ENCODE measurements at places on chromosomes 3 and 15. TPM values are rescaled to one million over a fixed set of nuclear protein-coding genes. Genes with fewer than 3 reads are reported as not detected.
A peak's percentile ranks its signal among the peaks of the same experiment; 100 is the strongest.

GRCh38 chr3:194806991-194807630, 121.4 kb downstream of the FAM43A start:
- DNase-seq, result no peak

FSIP1 gene
- total RNA-seq, result 0.11 TPM

DNA sequence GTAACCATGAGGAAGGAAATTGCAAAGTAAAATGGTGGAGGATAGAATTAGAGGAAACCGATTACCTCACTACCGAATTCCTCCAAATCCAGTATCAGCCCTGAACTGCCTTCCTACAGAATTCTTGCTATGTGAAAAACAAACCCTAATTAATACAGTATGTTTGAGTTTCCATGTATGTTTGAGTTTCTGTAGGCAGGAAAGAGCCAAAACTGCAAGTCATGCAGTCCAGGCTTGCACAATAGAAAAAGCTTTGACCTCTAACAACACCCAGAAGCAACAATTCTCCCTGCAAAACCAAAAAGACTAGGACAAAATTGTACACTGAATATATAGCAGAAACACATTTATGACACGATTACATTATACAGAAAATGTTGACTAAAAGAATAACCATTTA, 614.8 kb downstream of the DIPK2A start:
- DNase-seq, result no peak

DNA sequence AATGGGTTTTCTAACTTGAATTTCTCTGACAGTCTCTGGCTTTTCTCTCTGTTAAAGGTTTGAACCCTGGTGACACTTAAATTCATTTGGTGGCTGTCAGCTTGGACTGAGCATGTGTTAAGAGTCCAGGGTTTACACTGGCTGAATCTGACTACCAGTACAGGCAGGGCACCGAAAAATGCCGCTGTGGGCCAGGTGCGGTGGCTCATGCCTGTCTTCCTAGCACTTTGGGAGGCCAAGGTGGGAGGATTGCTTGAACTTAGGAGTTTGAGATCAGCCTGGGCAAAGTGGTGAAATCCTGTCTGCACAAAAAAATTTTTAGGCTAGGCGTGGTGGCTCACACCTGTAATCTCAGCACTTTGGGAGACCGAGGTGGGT, 1.8 kb downstream of the MANF start:
- DNase-seq, result no peak

IQCF6 gene
- total RNA-seq, result not detected

GRCh38 chr3:192352142-192352541, 375.2 kb downstream of the FGF12 start:
- no peak for DNase-seq

DNA sequence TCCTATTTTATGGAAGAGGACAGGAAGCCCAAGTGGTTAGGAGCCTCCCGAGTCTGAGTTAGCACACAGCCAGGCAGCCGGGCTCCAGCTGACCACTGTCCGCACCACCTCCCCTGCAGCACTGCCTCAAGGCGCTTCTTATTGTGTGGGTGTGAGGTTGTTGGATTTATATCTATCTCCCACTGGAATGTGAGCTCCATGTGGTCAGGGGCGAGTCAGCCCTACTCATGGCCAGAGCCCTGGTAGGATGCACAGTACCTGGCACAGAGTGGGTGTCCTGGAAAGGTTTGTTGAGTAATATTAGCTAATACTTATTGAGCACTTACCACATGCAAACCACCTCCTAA, 9.7 kb upstream of the FBLN2 start:
- no peak for DNase-seq

DNA sequence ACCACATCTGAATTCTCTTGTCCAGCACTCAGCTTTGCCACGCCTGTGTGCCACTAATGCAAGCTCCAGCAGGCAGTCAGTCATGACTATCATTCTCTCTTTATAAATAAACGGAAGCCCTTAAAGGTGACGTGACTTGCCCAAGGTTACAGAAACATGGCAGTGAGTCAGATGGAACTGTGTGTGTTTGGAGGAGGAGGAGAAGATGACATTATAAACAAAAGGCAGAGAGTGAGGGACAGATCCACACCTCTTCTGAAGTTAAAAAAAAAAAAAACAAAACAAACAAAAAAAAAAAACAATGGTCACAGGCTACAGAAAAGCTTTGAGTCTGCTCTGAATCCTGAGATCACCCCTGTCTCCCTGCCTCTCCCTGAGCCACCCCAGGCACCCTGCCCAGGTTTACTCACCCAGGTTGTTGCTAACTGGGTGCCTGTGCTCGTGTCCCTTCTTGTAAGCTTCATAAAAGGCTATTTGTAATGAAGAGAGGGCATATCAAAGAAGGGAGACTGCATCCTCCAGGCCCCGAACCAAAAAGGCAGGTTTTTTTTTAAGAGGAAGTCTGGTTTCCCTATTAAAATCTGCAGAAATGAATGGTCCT, 119.7 kb upstream of the PHLDB2 start:
- DNase-seq, result peak; percentile 79

KBTBD12 gene
- 0.09 TPM for total RNA-seq

- DNase-seq, result no peak
Observed at GRCh38 chr3:25531971-25532370, 103.9 kb downstream of the RARB start.

- no peak for DNase-seq
Observed at GRCh38 chr15:89823836-89824606, 9.4 kb upstream of the ANPEP start.

DNA sequence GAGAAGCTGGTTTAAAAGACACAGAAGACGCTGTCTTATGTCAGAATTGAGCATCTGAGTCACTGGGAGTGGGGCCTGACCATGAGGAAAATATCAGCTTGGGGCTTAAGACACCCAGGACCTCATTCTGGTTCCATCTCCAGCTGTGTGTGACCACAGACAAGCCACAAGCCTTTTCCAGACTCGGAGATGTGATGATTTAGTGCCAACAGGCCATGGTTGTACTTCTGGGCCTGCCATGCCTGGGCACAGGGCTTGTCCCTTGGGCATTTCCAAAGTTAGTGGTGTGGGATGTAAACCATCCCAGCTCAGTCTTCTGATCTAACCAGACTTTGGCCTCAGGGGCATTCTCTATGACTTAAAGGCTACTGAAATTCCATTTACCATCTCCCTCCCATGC, 269.8 kb downstream of the RYR3 start:
- DNase-seq, result no peak

FOXL2 gene
- 11.2 TPM for total RNA-seq

DNA sequence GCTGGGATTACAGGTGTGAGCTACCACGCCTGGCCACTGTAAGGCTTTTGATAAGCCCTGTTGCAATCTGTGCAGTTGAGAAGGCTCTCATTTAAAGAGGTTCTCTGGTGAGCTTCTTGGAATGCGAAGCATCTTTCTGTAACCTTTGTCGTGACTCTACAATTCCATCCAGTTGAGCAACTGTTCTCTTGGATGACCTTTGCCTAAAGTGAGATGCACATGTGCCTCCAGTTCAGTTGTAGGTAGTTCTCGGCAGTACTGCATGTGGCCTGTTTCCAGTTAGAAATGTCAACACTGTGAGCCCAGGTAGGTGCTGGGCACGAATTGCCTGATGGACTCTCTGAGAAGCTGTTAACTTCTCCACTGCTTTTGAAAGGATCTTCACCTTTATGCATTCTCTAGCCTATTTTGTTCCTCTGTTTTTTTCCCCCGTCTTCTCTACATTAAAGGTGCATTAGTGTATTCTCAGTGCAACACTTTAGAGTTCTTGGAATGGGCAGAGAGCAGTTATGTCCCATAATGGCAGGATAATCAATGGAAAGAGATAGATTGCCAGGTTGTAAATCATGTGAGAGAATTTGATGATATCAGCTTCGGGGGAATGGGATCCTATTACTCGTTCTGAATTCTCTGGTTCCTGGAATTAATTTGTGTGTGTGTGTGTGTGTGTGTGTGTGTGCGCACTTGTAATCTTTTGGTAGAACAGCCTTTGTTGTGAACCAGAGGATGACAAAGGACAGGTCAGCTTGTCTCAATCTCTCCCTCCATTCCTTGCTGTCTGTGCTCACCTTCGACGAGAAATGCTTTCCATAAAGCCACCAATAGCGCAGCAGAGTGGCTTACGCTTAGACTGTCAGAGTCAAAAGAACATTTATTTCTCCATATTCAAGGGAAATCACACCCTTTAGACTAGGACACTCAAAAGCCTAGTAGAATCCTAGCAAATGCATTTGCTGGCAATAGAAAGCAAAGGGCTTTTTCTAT, 51.1 kb downstream of the PTPRG start:
- DNase-seq, result no peak

GRCh38 chr3:134353171-134353825, 20.9 kb downstream of the AMOTL2 start:
- no peak for DNase-seq

CFAP100 gene
- total RNA-seq, result not detected

DNA sequence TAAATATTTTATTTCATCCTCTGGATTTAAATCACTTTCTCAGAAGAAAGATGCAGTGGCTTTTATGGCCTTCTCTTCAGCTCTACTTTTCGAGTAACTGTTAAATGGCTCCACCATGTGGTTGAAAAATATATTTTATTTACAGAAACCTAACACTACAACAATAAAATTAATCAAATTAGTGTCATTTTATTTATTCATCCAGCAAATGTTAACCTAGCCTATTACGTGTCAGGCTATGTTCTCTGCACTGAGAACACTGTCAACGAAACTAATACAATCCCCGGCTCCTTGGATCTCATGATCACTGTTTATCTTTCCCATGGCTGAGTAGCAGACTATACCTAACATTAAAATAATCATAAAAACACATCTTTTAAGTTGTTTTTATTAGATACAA, 148.0 kb upstream of the OSTN start:
- DNase-seq, result no peak

ERICH6 gene
- 0.22 TPM for total RNA-seq

- DNase-seq, result no peak
Observed at GRCh38 chr3:33447958-33448357, 7.8 kb upstream of the UBP1 start.

DNA sequence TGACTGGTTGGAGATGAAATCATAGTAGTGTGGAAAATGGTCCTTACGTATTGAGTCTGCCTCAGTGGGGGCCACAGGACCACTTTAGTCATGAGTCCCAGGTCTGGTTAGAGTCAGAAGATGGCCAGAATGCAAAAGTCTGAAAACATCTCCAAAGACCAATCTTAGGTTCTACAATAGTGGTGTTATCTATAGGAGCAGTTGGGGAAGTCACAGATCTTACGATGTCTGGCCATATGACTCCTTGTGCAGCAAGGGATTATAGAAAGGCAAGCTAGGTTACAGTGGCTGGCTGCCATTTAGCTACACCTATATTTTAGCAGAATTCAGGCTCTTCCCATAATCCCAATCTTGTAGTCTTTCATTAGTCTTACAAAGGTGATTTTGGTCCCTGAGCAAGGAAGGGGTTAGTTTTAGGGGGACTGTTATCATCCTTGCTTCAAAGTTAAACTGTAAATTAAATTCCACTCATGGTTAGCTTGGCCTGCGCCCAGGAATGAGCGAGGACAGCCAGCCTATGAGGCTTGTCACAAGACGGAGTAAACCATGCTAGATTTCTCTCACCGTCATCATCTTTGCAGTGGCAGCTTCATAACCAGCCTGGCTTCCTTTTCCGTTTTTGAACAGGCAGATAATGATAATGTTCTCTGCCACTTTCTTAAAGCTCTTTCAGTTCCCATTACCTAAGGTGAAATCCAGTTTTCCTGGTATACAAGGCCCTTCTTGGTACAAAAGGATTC, 134.1 kb downstream of the VPS8 start:
- no peak for DNase-seq

CACNA2D3 gene
- not detected for total RNA-seq

GRCh38 chr3:124764746-124765145, 34.5 kb downstream of the UMPS start:
- no peak for DNase-seq

DNA sequence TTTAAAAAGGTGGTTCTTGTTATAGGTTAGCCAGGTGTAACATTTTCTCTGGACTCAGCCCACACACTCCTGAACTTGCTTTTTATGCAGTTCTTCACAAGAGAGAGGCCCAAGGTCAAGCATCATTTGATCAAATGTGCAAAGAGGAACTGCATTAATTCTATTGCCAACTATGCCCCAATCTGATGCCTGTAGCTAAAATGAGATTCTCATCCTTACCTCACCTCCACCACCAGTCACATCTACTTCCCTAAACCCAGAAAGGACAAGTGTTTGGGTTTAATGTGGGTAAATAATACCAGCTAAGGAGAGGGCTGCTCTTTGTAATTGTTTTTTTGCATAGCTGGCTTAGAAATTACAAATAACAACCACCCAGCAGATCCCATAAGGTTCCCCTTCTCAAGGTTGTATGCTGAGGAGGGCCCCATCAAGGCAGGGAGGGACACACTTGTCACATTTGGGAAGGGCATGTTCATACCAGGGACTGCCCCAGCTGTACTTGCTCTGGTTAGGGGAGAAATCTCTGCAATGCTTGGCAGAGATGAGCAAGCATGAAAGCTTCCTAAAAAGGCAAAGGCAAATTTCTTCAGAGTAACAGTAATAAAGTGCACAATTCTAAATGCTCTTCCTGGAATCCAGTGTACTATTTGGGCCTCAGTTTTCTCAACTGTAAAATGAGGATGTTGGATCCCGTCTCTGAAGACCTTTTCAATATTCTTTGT, 76.2 kb downstream of the TGFBR2 start:
- DNase-seq, result no peak

ZIC1 gene
- not detected for total RNA-seq

GRCh38 chr3:149647285-149647684, 10.5 kb downstream of the WWTR1 start:
- no peak for DNase-seq

DNA sequence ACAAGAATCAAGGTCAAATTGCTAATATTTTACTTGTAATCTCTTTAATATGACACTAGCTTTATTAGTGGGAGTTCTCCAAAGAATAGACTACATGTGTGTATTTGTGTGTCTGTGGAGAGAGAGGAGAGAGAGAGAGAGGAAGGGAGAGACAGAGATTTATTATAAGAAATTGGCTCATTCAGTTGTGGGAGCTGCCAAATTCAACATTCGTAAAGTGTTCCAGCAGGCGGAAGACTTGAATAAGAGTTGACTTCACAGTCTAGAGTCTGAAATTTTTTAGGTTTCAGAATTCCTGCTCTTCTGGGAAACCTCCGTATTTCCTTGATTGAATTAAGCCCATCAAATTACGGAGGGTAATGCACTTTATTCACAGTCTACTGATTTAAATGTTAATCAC, 4.7 kb upstream of the CLDN1 start:
- peak; percentile 63 for DNase-seq

CEP97 gene
- 10.7 TPM for total RNA-seq

DNA sequence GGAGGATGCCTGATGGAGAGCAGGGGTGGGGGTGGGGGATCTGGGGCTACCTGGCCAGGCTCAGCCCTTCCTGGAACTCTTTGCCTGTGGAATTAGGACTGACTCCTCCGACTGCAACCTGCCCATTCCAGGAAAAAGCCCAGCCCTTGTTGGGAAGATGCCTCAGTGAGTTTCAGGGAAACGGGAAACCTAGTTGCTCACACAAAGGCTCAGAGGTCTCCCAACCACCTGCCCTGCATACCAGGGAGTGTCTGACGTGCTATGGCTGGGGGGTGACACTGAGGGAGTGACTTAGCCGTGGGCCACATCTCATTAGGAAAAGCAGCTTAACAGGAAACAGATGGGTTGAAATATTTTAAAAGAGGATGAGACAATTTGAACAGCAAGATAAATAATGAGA, 27.9 kb downstream of the CYP8B1 start:
- no peak for DNase-seq

- DNase-seq, result no peak
Observed at GRCh38 chr15:64205202-64205601, 42.4 kb upstream of the PPIB start.

CP gene
- 0.48 TPM for total RNA-seq

- DNase-seq, result no peak
Observed at GRCh38 chr15:74748322-74748946, at the start of gene CYP1A2. Gene CYP1A2, plus strand, starts transcription at chr15:74748845. Its CDS starts 894 bp downstream, at chr15:74749739.

- no peak for DNase-seq
Observed at GRCh38 chr15:96344060-96344705, 13.7 kb downstream of the NR2F2 start.

Measured in adrenal gland (tissue), 19 donors.